ENCODE measurements at places on chromosomes 1 and 21.

DNA sequence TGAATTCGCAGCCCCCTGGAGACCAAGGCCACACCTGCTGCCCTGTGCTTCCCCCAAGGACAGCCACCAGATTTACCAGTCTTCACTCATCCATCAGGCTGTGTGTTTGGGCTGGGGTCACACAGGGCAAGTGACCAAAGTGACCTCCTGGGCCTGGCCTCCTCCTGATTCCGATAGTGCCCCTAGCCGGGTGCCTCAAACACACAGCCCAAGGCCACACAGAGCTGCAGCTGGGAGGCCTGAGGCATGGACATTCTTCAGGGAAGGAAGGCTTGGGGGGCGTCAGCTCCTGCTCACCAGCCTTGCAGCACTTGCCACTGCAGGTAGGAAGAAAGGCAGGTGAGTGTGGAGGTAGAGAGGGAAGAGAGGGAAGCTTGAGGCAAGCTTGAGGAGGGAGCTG, 181.3 kb downstream of the RUNX1 start:
- no peak overlapping the region for H3K27ac ChIP-seq
- DNase-seq: no peak
- H3K27me3 ChIP-seq: no peaks in the 10 kb centered on the region
- no peaks in the 10 kb centered on the region for H3K4me1 ChIP-seq

DNA sequence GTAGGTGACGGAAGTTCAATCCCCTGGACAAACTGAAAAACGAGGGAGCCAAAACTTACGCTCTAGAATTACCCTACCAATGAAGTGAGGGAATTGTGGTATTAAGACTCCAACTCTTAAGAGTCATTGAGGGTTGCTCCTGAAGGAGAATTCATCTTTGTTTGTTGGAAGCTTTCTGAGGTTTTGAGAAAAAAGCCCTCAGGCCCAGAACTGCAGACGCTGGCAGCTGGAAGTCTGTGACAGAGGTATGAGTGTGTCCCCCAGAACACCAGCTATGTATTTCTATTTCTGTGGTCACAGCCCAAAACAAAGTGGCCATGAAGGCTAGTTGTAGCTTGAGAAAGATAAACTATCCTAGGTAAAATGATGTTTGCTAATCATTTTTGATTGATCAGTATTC, 438.8 kb upstream of the B3GALT2 start:
- H3K36me3 ChIP-seq: no peaks in the 10 kb centered on the region
- DNase-seq: no peak
- H3K4me3 ChIP-seq: no peak overlapping the region
- no peaks in the 10 kb centered on the region for H3K4me1 ChIP-seq
- H3K27me3 ChIP-seq: no peaks in the 10 kb centered on the region

- no peaks in the 10 kb centered on the region for H3K36me3 ChIP-seq
- H3K27ac ChIP-seq: peak overlapping the region; percentile 100
- H3K4me1 ChIP-seq: peaks cover 13% of the 10 kb centered on the region
- H3K4me3 ChIP-seq: peak overlapping the region; percentile 89
These were observed 774 bp upstream of the DYRK1A start for GRCh38 chr21:37365517-37366481.

DNA sequence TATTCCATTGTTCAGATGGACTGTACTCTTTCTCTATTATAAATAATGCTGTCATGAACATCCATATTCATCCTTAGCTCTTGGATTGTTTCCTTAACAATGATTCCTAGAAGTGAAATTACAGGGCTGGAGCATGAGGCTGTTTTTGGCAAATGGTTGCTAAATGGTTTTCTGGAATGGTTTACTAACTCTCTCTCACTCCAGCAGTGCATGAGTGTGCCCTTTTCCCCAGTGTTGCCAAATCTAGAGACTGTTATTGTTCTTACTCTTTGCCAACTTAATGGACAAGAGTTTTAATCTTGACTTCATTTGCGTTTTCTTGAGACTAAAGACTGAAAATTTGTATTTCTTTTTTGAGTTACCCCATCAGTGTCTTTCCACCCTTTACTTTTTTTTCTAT, 113.0 kb downstream of the PAPPA2 start:
- H3K4me1 ChIP-seq: peaks cover 16% of the 10 kb centered on the region
- no peak overlapping the region for H3K4me3 ChIP-seq
- H3K36me3 ChIP-seq: no peaks in the 10 kb centered on the region
- H3K27me3 ChIP-seq: no peaks in the 10 kb centered on the region

- no peaks in the 10 kb centered on the region for H3K4me1 ChIP-seq
- no peak overlapping the region for H3K4me3 ChIP-seq
- DNase-seq: peak; percentile 81
- H3K36me3 ChIP-seq: peaks cover 4% of the 10 kb centered on the region
- no peak overlapping the region for H3K27ac ChIP-seq
- H3K27me3 ChIP-seq: no peaks in the 10 kb centered on the region
These were observed 37.3 kb downstream of the PABPC4 start for GRCh38 chr1:39539252-39539790.

GRCh38 chr1:115545791-115546733, 95.7 kb upstream of the VANGL1 start:
- no peak overlapping the region for H3K4me3 ChIP-seq
- DNase-seq: no peak
- H3K27me3 ChIP-seq: no peaks in the 10 kb centered on the region
- peak overlapping the region; percentile 51 for H3K27ac ChIP-seq
- H3K36me3 ChIP-seq: no peaks in the 10 kb centered on the region

DNA sequence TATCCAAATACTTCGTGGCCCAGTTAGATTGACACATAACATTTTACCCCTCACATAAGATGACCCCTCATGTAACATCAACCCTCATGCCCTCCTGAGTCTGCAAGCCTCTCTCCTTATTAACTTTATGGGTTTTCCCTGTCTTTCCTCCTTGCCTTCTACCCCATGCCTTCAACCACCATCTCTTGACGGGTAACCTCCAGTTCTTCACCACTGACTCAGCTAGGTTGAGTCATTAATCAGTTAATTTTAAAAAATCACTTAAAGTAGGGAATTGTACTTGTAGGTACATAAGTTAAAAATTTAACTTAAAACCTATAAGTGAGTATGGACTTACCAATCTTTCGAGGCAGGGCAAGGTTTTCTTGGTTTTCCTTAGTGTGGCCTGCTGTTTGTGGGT, 330.7 kb downstream of the CAMTA1 start:
- no peak overlapping the region for H3K4me3 ChIP-seq
- H3K36me3 ChIP-seq: no peaks in the 10 kb centered on the region
- no peak for DNase-seq
- H3K27ac ChIP-seq: no peak overlapping the region
- no peaks in the 10 kb centered on the region for H3K27me3 ChIP-seq
- no peaks in the 10 kb centered on the region for H3K4me1 ChIP-seq

GRCh38 chr21:31865429-31865970, 7.3 kb upstream of the HUNK start:
- no peak overlapping the region for H3K27ac ChIP-seq
- H3K4me1 ChIP-seq: no peaks in the 10 kb centered on the region
- no peak for DNase-seq
- no peaks in the 10 kb centered on the region for H3K27me3 ChIP-seq
- no peaks in the 10 kb centered on the region for H3K36me3 ChIP-seq
- H3K4me3 ChIP-seq: no peak overlapping the region

DNA sequence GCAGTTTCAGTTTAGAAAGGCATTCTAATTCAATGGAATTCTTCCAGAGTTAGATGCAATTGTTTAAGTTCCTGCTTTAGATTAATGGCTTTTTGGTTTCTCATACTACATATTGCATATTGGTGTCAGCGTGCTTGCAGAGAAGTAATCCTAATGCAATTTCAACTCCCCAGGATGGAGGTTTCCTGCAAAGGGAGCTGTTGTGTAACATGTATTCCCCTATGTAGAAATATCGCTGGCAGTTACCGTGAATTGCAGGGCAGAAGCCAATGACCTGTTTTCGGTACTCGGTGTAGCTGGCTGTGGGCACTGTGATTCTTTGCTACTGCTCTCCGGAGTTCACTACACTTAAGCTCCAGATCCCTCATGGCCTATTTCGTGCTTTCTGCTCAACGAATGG, 256.1 kb upstream of the PTBP2 start:
- H3K27ac ChIP-seq: no peak overlapping the region
- no peak overlapping the region for H3K4me3 ChIP-seq
- H3K4me1 ChIP-seq: no peaks in the 10 kb centered on the region

DNA sequence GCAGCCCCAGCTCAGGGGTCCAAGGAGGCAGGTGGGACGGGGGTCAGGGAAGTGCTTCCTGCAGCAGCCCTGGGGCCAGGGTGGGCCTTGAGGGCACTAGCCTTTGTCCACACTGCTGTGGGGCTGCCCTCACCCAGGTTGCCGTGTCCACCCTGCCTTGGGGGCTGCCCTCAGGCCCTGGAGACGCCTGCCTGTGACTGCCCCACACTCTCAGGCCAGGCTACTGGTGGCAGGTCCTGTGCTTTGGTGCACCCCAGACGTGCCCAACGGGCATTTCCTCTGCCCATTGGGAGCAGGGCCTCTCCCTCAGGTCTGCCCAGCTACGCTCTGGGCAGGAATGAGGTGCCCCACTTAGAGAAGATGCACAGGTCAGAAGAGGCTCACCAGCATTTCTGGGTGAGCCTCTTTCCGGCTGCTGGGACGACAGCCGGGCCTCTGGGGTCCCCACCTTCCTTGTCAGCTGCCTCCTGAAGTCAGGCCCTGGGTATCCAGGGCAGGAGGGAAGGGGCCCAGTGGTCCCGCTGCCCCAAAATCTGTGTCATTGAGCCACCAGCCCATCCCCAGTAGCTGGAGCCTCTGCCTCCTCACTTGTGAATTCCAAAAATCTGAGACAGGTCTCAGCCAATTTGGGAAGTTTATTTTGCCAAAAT, 2.7 kb upstream of the MMEL1 start:
- H3K4me1 ChIP-seq: no peaks in the 10 kb centered on the region
- no peak overlapping the region for H3K27ac ChIP-seq
- H3K36me3 ChIP-seq: no peaks in the 10 kb centered on the region
- no peaks in the 10 kb centered on the region for H3K27me3 ChIP-seq
- DNase-seq: no peak
- H3K4me3 ChIP-seq: no peak overlapping the region

DNA sequence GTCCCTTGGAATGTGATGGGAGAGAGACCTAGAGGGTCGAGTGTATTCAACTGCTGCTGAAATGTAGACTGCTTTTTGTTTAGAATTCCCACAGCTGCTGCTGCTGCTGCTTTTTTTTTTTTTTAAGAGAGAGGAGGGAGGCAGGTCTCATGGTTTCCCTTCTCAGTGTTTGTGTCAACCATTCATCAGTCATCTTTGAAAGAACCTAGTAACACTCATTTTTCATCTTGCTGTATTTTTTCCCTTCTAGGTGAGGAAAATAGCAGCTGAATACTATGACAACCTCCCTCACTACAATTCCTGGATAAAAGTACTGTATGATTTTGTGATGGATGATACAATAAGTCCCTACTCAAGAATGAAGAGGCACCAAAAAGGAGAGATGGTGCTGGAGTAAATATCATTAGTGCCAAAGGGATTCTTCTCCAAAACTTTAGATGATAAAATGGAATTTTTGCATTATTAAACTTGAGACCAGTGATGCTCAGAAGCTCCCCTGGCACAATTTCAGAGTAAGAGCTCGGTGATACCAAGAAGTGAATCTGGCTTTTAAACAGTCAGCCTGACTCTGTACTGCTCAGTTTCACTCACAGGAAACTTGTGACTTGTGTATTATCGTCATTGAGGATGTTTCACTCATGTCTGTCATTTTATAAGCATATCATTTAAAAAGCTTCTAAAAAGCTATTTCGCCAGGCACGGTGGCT, 9.2 kb downstream of the DEGS1 start:
- H3K4me3 ChIP-seq: no peak overlapping the region
- no peak overlapping the region for H3K27ac ChIP-seq
- H3K36me3 ChIP-seq: peaks cover 52% of the 10 kb centered on the region
- H3K4me1 ChIP-seq: no peaks in the 10 kb centered on the region
- H3K27me3 ChIP-seq: no peaks in the 10 kb centered on the region

DNA sequence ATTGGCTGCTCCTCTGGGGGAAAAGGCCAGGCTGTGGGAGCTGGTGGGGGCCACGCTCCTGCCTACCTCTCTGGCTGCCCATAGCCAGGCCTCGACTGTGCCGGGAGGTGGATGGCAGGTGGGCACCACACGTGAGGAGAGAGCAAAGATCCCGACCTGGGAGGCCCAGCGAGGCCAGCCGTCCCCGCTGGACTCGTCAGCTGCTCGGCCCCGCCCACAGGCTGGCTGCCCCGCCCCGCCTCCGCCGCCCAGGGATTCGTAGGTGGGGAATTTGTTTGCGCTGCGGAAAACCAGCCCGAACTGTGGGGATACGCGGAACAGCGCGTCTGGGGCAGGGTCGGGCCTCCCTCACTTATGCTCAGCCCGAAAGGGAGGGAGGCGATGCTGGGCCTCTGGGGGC, 31.7 kb downstream of the TP73 start:
- H3K27me3 ChIP-seq: no peaks in the 10 kb centered on the region
- no peak overlapping the region for H3K4me3 ChIP-seq
- H3K27ac ChIP-seq: no peak overlapping the region
- no peaks in the 10 kb centered on the region for H3K4me1 ChIP-seq

- H3K4me3 ChIP-seq: no peak within 1 kb of the TSS
- no peaks in the 10 kb centered on the region for H3K4me1 ChIP-seq
- no peaks in the 10 kb centered on the region for H3K36me3 ChIP-seq
- no peak for DNase-seq
- no peak within 1 kb of the TSS for H3K27ac ChIP-seq
- no peaks in the 10 kb centered on the region for H3K27me3 ChIP-seq
These were observed at the start of gene SPATA46 for GRCh38 chr1:162376691-162377090. Gene SPATA46 (minus strand): TSS chr1:162376854. CDS start chr1:162376790, 64 bp downstream.

GRCh38 chr1:192610112-192610889, 25.6 kb upstream of the RGS13 start:
- H3K27ac ChIP-seq: no peak overlapping the region
- no peaks in the 10 kb centered on the region for H3K4me1 ChIP-seq
- H3K36me3 ChIP-seq: no peaks in the 10 kb centered on the region
- no peak for DNase-seq
- no peaks in the 10 kb centered on the region for H3K27me3 ChIP-seq
- H3K4me3 ChIP-seq: no peak overlapping the region

DNA sequence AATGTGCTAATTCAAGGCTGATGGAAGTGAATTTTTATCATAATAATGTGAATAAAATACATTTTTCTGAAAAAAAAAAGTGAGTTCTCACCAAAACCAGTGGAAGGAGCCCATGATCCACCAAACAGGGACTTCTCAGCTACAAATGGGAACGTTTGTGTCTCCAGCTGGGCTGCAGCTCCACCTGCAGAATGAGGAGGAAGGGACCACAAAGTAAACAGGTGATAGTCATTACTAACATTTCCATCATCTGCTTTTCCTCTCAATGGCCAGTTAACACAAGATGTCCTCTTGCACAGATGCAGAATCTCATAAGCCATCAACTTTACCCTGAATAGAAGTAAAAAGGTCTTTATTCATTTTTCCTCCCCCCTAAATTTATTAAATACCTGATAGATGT, 246.2 kb downstream of the MRPL39 start:
- H3K4me3 ChIP-seq: no peak overlapping the region
- no peaks in the 10 kb centered on the region for H3K36me3 ChIP-seq
- no peaks in the 10 kb centered on the region for H3K4me1 ChIP-seq
- H3K27ac ChIP-seq: no peak overlapping the region
- no peaks in the 10 kb centered on the region for H3K27me3 ChIP-seq

- no peaks in the 10 kb centered on the region for H3K27me3 ChIP-seq
- no peaks in the 10 kb centered on the region for H3K36me3 ChIP-seq
- DNase-seq: no peak
- no peak overlapping the region for H3K4me3 ChIP-seq
- H3K4me1 ChIP-seq: no peaks in the 10 kb centered on the region
- no peak overlapping the region for H3K27ac ChIP-seq
These were observed 24.6 kb downstream of the RUNX3 start for GRCh38 chr1:24905355-24905978.

All from ascending aorta (tissue), 2 donors.